ENCODE measurements at places on chromosomes 1 and 21.

- no peak for DNase-seq
These were observed 86.1 kb downstream of the TGFBR3 start for GRCh38 chr1:91799863-91800262.

DNA sequence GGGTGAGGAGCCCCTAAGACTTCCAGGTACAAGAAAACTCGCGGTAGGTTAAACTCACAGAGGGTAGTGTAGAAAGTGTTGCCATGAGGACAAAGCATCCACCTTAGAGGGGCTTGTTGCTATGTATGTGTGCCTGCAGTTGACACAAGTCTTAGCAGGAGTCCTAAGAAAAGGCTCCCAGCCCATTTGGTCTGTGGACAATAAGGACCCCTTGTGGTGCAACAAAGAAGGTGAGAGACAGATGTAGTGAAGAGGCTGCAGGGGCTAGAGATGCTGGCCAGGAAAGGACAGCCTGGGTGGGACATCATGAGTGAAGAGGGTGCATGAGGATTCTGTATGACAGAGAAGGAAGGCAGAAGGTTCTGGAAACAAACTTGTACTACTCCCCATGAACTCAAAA, 36.3 kb upstream of the IL10 start:
- DNase-seq = no peak

DNA sequence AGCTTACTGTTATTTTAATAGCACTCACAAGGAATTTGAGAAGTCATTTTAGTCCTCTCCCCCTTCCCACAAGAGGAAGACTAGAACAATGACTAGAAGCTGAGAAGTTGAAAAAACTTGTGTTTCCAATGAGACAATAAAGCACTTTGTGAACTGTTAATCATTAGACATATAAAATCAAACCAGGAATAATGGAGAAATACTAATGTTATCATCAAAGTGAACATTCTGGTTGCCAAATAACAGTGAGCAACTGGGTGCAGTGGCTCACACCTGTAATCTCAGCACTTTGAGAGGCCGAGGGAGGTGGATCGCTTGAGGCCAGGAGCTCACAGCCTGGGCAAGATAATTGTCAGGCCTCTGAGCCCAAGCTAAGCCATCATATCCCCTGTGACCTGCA, 54.0 kb upstream of the RASAL2 start:
- DNase-seq = no peak

- DNase-seq = no peak
These were observed 593.3 kb downstream of the MATN1 start for GRCh38 chr1:30130099-30130498.

- no peak for DNase-seq
These were observed 291.3 kb downstream of the CAMTA1 start for GRCh38 chr1:7076572-7076971.

GRCh38 chr1:16998589-16998988, 13.1 kb downstream of the ATP13A2 start:
- DNase-seq = no peak

DNA sequence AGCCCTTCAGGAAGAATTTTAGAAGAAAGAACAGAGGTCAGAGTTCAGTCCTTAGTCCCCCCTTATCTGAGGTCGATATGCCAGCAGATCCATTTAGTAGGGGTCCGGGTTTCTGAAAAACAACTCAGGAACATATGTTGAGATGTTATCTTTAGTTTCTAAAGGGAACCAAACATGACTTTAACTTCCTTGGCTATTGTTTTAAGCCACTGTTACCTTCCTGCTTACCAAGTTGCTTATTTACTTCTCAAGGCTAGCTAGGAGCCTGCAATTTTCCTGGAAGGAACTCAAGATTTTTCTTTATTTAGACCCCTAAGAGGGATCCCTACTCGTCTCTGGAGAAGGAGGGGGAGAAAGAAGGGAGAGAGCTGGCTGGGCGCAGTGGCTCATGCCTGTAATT, 54.3 kb downstream of the KCNC4 start:
- DNase-seq = no peak

DNA sequence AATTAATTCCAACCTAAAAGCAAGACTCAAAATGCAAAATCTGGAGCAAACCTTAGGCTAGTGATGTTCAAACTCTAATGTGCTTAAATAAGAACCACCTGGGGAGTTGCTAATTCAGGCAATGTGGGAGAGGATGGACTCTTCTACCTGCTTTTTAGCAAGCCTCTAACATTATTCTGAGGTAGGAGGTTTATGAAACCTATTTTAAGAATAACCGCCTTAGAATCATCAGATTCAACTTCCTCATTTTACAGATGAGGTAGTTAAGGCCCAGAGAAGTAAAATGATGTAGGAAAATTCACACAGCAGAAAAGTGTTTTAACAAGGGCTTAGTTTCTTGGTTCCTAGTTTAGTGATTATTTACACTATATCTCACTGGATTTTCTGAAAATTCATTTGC, 8.6 kb upstream of the NTNG1 start:
- DNase-seq = no peak

DNA sequence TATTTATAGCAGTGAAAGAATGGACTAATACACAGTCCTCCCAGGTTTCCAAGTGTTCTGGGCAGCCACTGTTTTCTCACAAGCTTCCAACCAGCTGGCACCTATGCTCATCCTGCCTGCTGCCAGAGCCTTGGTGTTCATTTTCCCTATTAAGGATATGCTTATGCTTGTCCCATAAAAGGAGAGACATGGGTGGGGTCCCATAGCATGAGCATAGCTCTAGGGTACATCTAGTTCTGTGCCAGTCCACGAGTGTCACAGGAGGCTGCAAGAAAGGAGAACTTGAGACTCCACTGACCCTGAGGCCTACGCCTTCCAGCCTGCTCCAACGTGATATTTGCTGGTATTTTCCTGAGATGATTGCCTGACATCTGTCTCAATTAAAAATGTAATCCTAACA, 192.4 kb upstream of the PTGFR start:
- DNase-seq = no peak

DNA sequence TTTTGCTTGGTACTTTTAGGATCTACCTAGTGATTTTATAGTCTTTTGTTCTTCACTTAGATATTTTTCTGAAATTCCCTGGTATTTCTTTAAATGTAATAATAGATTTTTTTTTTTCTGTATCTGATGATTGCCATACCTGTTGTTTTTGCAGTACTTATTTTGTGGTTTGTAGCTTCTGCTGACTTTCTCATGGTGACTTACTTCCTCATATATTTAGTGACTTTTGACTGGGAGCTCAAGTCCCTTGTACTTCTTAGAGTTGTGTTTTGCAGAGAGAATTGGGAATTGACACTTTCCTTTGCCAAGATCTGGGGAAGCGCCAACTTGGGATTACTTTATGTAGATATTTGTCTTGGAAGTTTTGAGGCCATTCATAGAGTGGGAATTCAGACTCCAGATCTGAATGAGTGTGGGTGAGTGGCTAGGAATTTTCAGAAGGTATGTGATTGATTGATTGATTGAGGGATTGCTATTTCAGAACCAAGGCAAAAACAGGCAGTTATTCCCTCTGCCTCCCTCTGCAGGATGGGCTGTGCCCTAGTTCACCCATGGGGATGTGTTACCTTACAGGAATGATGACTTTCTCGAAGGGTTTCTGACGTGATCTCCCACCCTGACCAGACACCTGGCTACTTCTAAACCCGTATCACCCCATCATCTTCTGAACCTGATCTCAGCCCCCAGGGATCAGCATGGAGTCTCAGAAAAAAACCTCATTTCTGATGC, 219.5 kb downstream of the URB2 start:
- DNase-seq = no peak

- DNase-seq = no peak
These were observed 103.1 kb downstream of the IER5 start for GRCh38 chr1:181191494-181192040.

- DNase-seq = no peak
These were observed 15.6 kb upstream of the WDR26 start for GRCh38 chr1:224450159-224450558.

- DNase-seq = no peak
These were observed 27.5 kb upstream of the TMEM52 start for GRCh38 chr1:1946540-1946939.

DNA sequence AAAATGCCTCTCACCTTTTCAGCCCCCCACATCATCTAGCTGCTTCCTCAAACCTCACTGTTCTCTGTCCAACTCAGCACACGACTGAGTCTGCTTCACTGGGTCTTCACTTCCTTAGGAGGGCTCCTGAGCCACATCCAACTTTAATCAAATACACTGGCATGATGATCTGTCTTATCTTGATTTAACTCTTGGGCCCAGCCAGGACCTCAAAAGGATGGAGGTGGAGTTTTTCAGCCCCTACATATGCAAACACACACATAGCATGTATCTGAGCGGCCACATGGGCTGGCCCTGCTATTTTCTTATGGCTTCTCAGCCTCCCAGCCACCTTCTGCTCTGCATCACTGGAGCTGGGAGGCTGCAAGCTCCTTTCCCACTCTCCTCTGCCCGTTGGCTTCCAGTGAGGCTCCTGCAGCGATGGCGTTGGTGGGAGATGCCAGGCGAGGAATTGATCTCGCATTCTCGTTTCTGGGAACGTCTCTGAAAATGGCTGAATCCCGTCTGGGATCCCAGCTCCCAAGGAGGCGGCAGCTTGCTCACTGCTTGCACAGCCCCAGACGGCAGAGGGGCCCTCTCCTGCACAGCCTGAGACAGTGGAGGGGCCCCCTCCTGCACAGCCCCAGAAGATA, 1.8 kb upstream of the PRXL2B start:
- no peak for DNase-seq

GRCh38 chr1:54653036-54653435, 11.4 kb downstream of the MROH7 start:
- no peak for DNase-seq

GRCh38 chr1:25617625-25618432, 1.2 kb downstream of the MAN1C1 start:
- no peak for DNase-seq

GRCh38 chr1:63590166-63590560, 3.0 kb upstream of the PGM1 start:
- DNase-seq = no peak

- no peak for DNase-seq
These were observed 2.7 kb downstream of the ZBTB7B start for GRCh38 chr1:155005076-155006011.

GRCh38 chr1:119808491-119808890, 2.8 kb downstream of the REG4 start:
- DNase-seq = no peak

DNA sequence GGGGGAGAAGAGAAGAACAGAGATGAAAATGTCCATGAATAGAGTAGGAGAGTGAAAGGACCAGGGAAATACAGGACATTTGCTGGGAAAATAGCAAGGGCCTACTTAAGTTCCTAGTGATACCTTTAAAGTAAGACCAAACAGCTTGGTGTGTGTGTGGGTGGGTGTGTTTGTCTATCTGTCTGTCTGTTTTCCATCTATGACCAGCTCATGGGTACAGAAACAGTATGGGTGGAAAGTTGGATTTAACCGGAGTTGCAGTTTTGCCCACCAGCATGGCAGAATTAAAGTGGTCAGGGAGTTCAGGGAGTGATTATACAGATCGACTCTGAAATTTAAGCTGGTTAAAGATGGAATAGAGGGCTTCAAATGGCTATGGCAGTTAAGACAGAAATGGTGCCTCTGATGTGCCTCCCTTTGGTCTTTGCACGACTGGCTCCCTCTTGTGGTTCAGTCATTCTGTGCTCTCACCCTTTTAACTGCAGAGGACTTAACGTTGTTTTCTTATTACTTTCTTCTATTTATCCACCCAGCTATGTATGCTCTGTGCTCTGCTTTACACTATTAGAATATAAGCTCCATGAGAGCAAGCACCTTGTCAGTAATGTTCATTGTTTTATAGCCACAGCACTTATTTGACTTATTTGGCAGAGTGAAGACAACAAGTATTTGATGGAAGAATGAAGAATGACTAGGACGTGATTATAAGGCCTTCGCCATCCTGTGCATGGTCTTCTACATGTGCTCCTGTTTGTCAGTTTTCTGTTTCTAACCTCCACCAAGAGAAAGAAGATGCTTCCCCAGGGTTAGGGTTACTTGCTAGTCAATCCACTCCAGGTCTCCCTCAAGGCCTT, 72.7 kb upstream of the AK4 start:
- DNase-seq = peak; percentile 23

DNA sequence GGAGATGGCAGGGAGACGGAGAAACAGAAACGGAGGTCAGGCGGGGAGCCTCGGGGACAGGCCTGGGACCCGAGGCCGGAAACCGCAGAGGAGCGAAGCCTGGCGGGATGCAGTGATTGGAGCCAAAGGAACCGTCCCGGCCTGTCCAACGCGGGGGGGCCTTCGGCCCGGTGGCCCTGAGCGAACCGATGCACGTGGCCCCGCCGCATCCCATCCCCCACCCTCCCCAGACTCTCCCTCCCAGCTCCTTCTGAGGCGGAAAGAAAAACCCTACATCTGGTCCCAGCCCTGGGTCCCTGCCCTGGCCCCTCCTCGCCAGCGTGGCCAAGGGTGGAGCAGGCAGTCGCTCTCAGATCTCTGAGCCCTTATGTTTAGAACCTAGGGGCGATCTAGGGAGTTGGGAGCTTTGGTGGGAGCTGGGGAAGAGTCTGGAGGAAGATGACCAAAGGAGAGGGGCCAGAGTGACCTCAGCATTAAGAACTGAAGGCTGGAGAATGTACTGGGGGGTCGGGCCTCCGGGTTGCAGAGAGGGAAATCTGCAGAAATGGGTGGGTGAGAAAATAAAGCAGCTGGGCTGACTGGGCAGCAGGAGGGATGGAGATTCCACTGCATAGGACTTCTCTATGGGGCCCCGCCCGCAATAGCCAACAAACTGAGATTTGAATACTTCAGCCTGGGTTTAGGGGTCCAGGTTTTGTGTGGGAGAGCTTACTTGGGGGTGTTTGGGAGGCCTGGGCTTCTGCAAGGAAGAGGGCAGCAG, 1.5 kb upstream of the CRABP2 start:
- DNase-seq = no peak

GRCh38 chr1:18883636-18884418, 18.5 kb downstream of the ALDH4A1 start:
- DNase-seq = peak; percentile 42

DNA sequence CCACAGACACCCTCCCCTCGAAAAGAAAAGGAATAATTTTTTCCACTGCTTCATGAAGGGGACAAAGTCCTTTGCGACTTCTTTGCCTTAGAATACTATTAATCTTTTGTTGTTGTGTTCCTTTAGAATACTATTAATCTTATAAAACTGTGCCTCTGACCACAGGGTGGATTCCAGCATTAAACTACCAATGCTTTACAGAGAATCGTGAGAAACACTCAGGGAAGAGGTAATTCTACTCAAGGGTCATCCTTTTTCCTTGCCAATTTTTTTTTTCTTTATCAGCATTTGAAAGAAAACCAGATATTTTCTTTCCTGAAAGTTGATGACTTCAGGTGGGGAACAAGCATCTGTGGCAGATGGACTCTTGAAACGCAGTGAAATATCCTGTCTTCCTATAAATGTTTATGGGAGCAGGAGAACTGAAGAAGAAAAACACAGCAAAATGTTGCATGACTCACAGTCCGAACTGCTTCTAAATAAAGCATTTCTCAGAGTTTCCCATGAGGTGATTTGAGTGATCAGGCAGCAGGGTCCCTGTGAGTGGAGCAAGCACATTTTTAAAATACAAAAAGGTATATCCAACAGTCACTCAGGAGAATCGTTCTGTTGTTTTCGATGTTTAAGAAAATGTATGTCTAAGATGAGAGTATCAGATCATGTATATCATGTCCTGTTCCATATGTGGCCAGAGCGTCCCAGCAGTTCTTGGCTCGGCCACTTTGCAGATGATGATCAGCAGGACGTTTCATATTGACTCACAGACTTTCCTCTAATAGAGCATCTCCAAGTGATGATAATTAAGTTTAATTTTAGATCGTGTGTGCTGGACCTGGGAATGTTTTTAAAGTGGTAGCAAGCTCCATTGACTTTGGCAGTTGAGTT, 154.2 kb upstream of the RUNX1 start:
- DNase-seq = no peak

GRCh38 chr21:26954662-26955121, 12.2 kb downstream of the ADAMTS5 start:
- no peak for DNase-seq
